ENCODE measurements at places on chromosomes 12 and 14.

- no peak for DNase-seq
These were observed 447.3 kb downstream of the NELL2 start for GRCh38 chr12:44428825-44429224.

- no peak for DNase-seq
These were observed 4.4 kb downstream of the CD9 start for GRCh38 chr12:6204533-6205143.

DNA sequence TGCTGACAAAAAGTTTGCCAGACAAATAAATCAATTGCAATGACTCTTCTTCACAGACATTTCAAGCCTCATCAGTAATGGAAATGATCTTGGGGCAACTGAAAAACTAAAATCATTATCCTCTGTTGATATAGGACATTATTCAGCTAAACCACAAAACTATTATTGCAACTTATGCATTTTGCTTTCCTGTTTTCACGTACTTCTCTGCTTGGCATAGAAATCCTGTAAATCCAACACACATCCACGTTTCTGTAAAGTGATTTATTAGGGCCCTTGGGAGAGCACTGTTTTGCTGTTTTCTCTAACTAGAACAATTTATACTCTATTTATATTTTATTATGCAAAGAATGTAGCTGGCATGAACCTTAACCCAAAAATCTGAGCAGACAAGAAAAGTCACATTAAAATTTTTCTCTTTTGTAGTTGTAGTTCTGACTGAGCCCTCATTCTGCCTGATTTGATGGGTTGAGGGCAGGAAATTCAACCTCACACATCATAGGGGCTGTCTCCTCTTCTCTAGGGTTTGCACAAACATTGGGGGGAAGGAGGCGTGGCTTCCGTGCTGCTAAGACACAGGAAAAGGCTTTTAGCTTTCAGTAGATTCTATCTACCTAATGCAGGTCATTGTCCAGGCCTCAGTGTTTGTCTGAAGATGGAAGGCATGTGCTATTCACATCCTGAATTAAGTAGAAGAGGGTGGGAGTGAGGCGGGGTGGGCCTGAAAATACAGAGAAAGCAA is 11.5 kb upstream of the NUP107 start:
- DNase-seq: no peak

DNA sequence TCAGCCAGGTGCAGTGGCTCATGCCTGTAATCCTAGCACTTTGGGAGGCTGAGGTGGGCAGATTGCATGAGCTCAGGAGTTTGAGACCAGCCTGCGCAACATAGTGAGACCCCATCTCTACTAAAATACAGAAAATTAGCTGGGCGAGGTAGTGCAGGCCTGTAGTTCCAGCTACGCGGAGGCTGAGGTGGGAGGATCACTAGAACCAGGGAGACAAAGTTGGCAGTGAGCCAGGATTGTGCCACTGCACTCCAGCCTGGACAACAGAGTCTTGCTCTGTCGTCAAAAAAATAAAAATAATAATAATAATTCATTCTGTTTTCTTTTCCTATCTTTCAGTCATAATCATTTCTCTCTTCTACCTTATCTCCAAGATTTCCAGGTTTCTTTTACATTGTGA is 48.6 kb upstream of the USP44 start:
- DNase-seq: no peak

DNA sequence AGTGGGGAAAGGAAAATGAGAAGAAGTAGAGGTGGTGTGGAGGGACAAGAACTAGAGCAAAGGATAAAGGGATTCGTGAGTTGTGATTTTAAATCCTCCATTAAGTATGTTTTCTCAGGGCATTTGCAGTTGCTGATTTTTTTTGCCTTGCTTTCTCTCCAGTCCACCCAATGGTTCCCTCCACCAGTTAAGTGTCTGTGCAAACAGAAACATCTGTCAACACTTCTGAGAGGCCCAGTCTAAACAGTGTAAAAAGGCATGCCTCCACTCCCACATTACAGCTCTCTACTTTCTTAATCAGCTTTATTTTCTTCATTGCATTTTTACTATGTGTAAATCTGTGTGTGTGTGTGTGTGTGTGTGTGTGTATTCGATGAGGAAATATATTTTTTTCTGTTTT is 141.2 kb downstream of the PPFIA2 start:
- DNase-seq: no peak

DNA sequence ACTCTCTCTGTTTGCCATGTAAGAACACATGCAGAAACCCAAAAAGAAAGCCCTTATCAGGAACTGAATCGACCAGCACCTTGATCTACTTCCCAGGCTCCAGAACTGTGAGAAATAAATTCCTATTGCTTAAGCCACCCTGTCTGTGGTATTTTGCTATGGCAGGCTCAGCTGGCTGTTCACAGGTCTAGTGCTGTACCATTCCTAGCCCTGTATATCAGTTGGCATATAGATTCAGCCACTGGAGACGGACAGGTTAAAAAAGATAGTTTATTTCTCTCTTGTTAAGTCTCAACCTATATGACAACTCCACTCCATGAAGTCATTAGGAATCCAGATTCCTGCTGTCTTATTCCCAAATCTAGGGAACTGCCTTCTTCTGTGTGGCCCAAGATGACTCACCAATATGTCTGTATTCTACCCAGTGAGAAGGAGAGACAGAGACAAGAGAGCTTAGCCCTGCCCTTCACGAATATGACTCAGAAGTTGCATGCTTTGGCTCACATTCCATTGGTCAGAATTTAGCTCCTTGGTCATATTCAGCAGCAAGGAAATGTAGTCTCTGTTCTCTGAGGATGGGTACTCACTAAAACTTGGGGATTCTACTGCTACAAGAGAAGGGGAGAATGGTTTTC is 57.0 kb downstream of the PLEKHG7 start:
- DNase-seq: peak; percentile 82

- no peak for DNase-seq
These were observed 89.0 kb downstream of the STON2 start for GRCh38 chr14:81311141-81311540.

DNA sequence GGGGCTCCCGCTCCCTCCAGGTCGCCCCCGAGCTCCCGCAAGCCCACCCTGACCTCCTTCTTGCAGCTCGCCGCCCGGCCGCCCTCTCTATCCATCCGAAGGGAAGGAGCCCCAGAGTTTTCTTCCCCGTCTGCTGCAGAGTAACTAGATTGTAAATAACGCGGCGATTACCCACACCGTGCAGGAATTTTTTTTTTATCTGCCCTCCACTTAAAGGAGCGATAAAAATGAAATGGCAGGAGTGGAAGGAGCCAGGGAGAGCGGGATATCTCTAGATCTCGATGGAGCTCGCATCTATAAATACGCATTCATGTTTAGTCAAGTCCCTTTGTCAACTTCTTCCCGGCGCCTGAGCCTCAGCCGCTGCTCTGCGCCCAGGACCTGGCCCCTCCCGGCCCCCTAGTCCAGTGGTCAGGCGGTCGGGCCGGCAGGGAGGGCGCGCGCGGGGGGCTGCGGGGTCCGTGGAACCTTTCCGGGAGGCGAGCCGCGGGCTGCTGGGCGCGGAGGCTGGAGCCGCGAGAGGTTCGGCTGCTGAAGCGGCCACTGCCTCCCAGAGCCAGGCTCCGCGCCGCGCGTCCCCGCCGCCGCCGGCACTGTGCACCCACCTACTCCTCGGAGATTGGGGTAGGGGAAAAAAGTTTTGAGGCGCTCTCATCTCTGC is 386.0 kb downstream of the BCAT1 start:
- peak; percentile 38 for DNase-seq

- DNase-seq: no peak
These were observed 31.3 kb downstream of the GABARAPL1 start for GRCh38 chr12:10243818-10244520.

DNA sequence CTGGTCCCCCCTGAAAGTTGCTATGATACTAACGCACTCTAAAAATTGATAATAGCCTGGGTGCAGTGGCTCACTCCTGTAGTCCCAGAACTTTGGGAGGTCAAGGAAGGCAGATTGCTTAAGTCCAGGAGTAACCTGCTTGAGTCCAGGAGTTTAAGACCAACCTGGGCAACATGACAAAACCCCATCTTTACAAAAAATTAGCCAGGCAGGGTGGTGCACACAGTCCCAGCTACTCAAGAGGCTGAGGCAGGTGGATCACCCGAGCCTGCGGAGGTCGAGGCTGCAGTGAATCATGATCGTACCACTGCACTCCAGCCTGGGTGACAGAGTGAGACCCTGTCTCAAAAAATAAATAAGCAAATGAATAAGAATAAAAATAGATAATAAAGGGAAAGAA is 42.9 kb downstream of the HEATR5A start:
- no peak for DNase-seq

DNA sequence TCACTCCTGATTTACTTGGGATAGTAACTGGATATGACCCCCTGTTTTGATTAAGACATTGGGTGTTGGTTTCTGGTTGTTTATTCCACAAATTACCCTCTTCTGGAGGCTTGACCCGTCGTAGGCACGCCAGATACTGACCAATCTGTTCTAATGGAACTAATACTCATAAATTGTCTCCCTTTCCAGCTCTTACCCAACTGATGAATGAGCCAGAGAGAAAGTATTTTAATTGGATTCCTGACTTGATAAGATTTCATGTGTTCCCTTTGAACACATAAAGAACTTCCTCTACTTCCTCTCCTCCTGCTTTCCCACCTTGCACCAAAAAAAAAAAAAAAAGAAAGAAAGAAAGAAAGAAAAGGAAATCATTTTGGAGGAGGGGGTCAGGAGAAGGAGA is 340.9 kb downstream of the PCNX1 start:
- DNase-seq: no peak

- DNase-seq: no peak
These were observed 273.4 kb downstream of the FOXN3 start for GRCh38 chr14:89143595-89143994.

- DNase-seq: no peak
These were observed 216.2 kb upstream of the RMST start for GRCh38 chr12:97246368-97246767.

GRCh38 chr14:101557811-101558738 is 3.2 kb upstream of the DIO3 start:
- DNase-seq: no peak

DNA sequence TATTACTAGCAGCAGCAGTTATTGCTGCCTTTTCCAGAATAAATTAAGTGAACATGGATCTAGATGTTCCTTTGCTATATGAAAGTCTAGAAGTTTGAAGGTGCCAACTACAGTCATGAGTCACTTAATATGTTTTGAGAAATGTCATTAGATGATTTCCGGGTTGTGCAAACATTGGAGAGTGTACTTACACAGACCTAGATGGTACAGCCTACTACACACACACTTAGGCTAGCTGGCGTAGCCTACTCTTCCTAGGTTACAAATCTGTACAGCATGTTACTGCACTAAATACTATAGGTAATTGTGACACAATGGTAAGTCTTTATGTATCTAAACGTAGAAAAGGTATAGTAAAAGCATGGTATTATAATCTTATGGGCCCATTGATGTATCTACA is 368.1 kb downstream of the PDZRN4 start:
- no peak for DNase-seq

DNA sequence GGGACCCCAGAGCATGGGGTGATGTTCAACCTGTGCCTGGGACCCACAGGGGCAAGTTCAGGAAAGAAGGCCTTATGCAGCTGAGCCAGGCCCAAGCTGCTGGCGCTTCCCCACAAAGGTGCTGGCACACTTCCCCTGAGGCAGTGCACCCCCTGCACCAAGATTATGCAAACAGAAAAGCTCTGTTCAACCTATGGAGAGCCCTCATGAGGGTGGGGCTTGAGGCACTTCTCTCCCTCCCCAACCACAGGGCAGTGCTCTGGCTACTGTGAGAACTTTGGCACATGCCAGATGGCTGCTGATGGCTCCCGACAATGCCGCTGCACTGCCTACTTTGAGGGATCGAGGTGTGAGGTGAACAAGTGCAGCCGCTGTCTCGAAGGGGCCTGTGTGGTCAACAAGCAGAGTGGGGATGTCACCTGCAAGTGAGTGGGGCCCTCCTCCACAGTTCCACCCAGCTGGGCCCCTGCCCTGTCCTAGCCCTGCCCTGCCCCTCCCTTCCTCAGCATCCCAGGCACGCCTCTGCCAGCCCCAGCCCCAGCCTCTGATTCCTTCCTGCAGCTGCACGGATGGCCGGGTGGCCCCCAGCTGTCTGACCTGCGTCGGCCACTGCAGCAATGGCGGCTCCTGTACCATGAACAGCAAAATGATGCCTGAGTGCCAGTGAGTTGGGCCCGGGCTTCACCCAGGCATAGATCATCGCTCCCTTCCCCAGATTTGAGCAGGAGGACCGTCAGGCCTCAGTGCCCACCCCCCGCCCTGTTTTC is 5.5 kb upstream of the NXPH4 start:
- DNase-seq: no peak

All from cardiac fibroblast (primary cell).